Femur (tissue), 1 donor: ENCODE measurements at places on chromosomes 16 and 17.

DNA sequence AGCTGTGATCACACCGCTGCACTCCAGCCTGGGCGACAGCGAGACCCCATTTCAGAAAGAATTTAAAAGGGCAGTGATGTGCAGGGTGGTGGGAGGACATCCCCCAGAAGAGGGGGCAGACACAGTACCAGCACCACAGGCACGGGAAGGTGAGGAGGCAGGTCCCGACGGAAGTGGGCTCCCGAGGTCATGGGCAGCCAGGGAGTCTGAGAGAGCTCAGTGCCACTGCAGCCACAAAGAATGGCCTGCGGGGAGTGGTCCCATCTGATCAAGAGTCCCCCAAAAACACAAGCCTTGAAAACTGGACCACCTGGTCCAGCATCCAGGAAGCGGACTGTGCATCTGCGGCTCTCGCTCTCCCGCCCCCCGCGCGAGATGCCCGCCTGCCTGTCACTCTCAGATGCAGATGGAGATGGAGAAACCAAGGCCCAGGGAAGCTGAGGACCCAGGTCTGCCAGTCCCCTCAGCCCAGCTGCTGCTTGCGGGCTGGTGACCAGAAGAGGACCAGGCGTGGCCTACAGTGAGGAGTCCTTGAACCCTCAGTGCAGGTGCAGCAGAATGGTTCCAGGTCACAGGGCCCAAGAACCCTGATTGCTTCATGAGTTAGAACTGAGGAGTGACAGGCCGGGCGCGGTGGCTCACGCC is 4.3 kb upstream of the CAPN15 start:
- DNase-seq: no peak

DNA sequence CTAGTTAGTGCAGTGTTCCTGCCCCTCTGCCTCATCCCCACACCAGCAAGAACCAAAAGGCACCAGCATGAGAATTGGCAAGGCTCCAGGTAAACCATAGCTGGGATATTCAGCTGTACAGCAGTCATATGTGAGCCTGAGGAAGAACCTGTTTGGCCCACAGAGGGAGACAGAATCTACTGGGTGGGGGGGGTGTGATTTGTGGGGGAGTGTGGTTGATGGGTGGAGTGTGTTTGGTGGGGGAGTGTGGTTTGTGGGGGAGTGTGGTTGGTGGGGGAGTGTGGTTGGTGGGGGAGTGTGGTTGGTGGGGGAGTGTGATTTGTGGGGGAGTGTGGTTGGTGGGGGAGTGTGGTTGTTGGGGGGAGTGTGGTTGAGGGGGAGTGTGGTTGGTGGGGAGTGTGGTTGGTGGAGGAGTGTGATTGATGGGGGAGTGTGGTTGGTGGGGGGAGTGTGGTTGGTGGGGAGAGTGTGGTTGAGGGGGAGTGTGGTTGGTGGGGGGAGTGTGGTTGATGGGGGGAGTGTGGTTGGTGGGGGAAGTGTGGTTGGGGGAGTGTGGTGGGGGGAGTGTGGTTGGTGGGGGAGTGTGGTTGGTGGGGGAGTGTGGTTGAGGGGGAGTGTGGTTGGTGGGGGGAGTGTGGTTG is 19.5 kb downstream of the MINK1 start:
- DNase-seq: no peak

- DNase-seq: peak; percentile 37
Observed at GRCh38 chr17:4365628-4366326, 698 bp downstream of the UBE2G1 start.

DNA sequence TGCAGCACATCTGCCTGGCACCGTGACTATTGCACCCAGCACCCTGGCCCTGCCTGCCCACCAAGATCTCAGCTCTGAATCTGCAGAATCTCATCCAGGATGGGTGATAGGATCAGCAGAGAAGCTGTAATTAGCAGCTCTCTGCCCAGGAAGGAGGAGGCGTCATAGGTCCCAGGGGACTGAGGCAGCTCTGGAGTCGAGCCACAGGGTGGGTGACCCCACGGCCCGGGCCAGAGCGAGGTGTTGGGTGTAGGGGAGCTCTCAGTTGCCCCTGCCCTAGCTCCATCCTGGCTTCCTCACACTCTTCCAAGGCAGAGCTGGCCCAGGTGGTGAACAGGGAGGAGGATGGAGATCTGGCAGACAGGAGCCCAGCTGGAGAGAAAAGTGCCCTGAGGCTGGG is 18.2 kb upstream of the FAM83G start:
- DNase-seq: no peak
